ENCODE measurements at places on chromosomes 1 and 21.

- no peak for DNase-seq
Observed at GRCh38 chr1:12502336-12503109, 115.5 kb downstream of the DHRS3 start.

- no peak for DNase-seq
Observed at GRCh38 chr1:211485480-211485857, 6.5 kb downstream of the RD3 start.

- no peak for DNase-seq
Observed at GRCh38 chr1:119314001-119314796, 54.4 kb upstream of the HAO2 start.

DNA sequence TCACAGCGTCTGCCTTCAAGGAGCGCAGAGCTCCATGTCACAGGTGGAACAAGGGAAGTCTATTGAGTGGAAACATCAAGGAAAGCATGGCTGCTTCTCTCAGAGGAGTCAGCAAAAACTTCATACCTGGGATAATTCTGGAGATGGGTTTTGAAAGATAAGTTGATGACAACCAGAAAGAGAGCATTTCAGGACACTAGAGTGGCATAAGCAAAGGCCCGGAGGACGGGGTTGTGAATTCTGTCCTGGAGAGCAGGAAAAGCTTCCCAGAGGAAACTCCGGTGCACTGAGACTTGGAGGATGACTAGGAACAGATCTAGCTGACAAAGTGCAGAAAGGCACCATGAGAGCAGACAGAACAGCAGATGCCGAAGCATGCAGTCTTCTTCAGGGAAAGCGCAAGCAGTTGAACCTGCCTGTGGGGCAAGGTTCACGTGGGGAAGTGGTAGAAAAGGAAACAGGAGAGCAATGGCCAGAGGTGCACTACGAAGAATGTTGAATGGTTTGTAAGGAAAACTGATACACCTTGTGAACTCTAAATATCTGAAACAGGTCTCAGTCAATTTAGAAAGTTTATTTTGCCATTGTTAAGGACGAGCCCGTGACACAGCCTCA, 222.9 kb downstream of the PLPP3 start:
- no peak for DNase-seq

- DNase-seq, result no peak
Observed at GRCh38 chr1:229102741-229103391, 168.0 kb upstream of the RAB4A start.

DNA sequence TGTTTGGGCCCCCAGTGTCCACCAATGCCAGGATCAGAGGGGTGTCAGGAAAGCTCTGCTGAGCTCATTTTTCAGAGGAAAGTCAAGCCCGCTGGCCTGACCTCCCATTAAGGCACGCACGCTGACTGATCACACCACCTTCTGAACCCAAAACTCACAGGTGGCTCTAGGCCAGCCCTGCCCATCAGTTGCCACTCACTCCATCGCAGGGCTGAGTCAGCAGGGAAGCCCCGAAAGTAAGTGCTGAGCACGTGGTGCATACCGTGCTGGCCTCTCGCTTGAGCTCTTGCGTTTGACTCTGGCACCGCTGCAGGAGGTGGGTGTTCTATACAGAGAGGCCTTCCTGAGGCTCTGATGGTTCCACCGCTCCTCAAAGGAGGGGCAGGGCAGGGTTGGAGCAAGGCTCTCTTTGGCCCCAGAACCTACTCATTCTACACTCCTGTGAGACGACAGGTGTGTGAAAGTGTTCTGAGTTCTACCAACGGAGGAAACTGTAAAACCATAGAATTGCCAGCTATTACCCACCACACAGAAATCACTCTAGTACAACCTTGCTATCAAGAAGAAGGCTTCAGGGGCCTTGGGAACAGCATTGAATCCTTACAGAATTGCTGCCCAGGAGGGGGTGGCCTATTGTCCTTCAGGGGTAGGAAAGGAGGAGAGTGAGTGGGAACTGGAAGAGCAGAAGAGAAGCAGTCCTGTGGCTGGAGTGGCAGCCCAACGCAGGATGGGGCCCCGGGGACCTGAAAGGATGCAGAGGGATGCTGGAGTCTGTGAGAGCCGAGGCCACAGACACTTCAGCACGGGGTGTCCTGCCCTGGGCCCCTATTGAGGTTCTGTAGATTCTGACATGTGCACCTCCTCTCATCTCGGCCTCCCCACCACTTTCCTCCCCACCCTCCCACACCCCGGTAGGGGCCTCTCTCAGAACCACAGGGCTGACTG, 214.7 kb upstream of the EDN2 start:
- no peak for DNase-seq

- DNase-seq, result no peak
Observed at GRCh38 chr1:111856411-111857185, 100.9 kb downstream of the DDX20 start.

Data from substantia nigra (tissue), 51 donors.